ENCODE measurements at places on chromosomes 5 and 9.

- DNase-seq: peak; percentile 8
These were observed 7.7 kb downstream of the LPCAT1 start for GRCh38 chr5:1515921-1516571.

DNA sequence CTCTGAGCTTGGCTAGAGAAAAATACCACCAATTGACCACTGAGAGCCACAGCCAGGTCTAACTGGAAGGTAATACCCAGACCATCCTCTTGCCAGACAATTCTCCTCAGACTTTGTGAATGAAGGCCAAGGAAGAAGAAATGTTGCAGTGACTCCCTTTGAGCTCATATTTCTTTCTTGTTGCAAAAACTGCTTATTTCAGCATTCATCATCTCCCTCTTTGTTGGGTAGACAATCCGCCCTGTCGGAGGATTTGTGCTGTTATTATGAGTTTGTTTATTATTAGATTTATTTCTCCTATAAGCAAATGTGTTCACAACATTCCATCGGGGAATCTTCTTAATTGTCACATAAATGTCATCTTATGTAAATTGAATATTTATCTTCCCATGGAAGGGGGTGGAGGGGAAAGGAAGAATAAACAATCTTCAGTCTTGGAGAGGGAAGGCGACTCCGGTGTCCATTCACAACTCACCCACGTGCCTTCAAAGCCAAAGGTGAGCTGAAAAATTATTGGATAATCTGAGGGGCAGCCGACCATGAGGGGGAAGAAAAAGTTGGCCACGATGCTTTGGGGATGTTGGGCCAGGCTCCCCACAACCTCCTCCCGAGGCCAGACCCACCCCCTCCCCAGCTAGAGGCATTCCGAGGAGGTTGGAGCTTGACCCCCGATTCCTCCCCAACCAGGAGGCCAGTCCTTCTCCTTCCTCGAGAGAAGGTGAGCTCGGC, 1.8 kb upstream of the JADE2 start:
- no peak for DNase-seq

DNA sequence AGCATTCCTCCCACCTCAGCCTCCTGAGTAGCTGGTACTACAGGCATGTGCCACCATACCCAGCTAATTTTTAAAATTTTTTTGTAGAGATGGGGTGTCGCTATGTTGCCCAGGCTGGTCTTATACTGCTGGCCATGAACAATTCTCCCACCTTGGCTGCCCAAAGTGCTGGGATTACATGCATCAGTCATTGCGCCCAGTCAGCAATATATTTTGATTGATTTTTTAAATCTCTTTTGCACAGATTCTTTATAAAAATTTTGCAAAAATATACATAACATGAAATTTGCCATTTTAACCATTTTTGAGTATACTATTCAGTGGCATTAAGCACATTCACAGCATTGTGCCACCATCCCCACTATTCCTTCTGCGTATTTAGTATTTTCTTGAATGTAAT, 94.0 kb downstream of the INVS start:
- no peak for DNase-seq

DNA sequence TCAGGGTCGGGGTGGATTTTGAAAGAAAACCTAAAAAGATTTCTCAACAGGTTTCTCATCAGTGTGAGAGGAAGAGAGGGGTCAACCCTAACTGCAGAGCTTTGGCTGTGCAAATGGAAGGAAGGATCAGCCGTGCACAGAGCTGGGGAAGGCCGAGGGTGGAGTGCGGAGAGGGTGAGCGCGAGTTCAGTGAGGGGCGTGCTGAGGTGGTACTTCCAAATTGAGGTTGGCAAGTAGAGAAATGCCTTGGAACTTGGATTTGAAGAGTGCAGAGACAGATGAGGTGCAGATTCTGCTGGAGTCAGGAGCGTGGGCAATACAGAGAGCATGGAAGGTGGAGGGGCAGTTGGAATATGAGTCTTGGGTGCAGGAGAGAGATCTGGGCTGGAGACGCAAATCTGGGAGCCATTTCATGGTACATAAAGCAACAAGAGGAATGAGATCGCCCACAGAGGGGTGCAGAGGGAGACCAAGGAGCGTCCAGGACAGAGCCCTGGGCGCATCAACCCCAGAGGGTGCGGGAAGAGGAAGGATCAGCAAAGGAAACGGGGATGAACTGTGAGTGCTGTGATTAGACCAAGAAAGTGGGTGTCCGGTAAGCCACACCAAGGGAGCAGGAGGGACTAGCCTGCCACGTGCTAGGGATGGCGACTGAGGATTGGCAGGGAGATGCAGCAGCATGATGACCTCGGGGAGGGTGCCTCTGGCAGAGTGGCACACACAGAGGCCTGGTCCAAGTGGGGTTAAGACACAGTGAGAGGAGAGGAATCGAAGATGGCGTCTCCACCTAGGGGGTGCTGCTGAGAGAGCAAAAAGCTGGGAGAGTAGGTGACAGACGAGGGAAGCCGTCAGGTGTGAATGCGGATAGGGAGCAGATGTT, 105.8 kb downstream of the ADAMTS2 start:
- no peak for DNase-seq

GRCh38 chr5:108638021-108638420, 109.7 kb upstream of the FER start:
- no peak for DNase-seq

- no peak for DNase-seq
These were observed 40.9 kb downstream of the STX17 start for GRCh38 chr9:99947395-99947794.

- no peak for DNase-seq
These were observed 335 bp downstream of the ROPN1L start for GRCh38 chr5:10441992-10442435.

DNA sequence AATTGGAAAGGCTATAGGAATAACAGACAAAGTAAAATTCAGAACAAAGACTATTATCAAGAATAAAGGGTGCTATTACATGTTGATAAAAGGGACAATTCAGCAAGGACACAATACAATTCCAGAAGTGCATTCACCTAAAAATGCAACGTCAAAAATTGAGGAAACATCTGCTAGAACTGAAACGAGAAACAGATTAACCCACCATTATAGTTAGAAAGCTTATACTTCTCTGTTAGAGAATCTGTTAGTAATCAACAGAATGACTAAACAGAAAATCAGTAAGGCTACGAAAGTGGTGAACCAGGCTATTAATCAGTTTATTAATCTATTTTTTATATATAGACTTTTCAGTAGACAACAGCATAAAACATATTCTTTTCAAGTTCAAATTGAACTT, 14.8 kb downstream of the FCN1 start:
- DNase-seq: no peak

DNA sequence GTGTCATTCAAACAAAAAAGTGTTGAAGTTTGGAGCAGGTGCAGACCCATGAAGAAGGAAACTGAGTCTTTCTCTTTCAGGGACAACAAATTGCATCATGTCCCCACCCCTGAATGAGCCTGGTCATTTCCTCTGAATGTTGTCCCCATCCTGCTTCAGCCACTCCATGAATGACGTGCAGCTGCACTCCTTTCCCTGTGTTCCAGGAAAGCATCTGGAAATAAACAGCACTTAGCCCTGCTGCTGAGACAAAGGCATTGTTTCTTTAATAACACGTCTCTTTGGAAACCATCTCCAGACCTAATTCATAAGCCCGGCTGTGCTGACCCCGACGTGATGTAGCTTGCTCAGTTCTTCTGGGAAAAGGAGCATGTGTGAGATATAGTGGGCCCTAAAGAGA, 682.3 kb downstream of the BRINP1 start:
- no peak for DNase-seq

DNA sequence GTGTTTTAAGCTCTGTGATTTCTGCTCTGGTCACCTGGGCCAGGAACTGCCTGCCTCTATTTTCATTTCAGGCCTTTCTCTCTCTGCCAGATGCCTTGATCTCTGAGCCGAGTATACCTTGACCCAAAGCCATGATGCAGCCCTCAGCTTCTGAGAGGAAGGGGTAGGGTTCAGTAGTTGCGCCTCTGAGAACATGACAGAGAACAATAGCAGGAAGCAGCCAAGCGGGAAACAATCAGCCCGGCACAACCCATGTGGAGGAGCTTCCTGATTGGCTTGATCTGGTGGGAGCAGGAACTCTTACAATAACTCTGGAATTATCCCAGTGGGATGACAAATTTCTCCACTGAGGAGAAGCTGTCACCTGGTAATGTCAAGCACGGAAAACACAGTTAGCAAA, 127.4 kb downstream of the PALM2AKAP2 start:
- DNase-seq: no peak

DNA sequence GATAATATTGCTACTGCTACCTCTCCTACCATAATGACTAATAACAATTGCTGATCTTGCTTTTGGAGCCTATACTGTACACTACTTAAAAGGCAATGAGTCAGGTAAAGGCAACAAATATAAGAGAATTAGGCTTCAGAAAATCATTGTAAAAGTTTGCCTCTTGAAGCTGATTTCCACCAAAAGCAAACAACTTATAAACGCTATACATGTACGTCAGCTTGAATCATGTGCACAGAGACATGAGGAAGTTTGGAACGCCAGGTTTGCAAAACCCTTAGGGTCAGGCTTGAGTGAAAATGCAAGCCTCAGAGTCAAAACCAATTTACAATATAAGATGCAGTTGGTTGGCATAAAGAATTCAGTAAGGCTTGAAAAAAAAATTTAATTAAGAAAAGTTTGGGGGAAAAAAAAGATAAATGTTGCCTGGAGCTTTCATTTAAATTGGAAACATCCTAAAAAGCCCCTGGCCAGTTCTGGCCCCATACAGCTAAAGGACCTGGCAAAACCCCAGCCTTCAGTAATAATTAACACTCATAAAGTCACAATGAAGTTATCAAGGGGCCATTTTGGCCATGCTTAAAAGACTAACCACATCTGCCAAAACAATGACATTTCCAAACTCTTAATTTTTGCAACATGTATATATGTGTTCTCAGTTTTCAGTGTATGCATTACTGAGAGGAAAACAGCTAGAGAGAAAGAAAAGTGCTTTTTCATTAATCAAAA, 181.0 kb upstream of the NFIL3 start:
- DNase-seq: no peak

- DNase-seq: no peak
These were observed 204.2 kb downstream of the SLC12A2 start for GRCh38 chr5:128287740-128288139.

DNA sequence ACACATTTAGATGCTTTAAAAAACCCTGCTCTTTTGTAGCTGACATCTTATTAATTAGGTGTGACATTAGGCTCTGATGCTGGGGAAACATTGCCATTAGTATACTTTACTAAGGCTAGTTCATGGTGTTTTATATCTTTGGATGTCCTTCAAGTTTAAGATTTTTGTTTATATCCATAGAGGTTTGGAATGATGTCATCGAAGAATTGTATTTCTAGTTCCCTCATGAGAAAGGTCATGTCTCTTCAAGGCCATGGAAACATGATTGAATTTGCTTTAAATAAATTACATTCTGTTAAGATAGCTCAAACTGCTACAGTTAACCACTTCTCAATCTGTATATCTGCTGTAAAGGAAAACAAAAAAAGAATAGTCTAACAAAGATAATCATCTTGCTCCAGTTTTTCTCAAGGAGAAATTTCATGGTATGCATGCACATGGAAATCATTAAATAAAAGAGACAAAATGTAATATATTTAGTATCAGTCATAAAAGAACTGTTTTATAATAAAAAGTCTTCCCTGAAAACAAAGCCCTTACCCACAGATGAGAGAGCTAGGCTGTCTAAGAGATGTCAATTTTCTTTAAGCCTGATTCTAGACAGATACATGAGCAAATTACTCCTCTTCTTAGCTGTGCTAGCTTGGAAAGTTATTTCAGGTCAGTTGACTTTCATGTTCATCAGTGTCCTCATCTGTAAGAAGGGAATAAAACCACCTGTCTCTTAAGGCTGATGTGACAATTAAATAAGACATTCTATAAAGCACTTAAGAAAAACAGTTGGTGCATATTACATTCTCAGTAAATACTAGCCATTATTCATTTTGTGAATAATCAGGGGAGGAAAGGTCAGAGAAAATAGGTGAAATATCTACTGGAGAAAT, 25.0 kb upstream of the STARD4 start:
- no peak for DNase-seq
